Stimulated activated CD4-positive, alpha-beta T cell treated with anti-CD3 and anti-CD28 coated beads, Interleukin-4, amount 100 ng/mL, for 4 hours (primary cell): ENCODE measurements at places on chromosomes 16 and 17.
A peak's percentile ranks its signal among the peaks of the same experiment; 100 is the strongest.

DNA sequence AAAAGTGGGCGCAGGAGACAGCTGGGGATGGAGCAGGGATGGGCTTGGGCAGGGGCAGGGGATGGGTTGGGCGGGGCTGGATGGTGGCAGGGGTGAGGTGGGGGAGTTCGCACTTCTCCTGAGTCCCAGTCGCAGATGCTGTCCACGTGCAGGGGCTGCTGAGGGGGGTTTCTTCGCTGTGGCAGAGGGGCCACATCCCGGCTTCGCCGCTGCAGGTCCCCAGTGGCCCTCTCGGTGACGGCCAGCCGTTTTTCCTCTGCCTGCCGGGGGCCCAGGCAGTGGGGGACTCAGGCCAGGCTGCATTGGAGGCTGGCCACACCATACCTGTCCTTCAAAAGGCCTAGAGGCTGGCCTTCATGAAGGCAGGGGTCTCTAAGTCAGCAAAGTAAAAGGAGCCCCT is 8.3 kb downstream of the EVPL start:
- DNase-seq: no peak

DNA sequence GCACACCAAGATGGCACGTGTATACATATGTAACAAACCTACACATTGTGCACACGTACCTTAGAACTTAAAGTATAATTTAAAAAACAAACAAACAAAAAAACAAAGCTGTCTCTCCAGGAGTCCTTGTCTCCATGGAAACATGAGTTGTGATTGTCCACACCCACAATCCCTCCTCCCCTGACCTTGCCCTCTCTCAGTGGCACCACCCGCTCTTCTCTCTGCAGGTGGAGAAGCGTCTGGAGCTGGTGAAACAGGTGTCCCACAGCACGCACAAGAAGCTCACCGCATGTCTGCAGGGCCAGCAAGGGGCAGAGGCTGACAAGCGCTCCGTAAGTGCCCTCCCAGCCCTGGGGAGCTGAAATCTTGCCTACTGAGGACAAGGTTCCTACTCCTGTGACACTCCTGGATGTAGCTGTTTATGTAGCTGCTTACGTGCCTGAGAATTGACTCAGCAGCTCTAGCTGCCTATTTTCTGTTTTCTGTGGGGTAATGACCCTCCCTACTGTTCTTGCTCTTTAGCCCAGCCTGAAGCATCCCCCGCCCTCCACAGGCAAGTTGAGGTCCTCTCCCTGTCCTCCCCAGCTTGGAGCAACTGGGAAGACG is 107.0 kb downstream of the ARHGAP44 start:
- DNase-seq: no peak

GRCh38 chr17:80737106-80738019 is 192.7 kb downstream of the RPTOR start:
- no peak for DNase-seq

- no peak for DNase-seq
These were observed 1.6 kb downstream of the CTCF start for GRCh38 chr16:67563708-67564468.

- no peak for DNase-seq
These were observed 21.1 kb downstream of the MINK1 start for GRCh38 chr17:4854111-4854681.

DNA sequence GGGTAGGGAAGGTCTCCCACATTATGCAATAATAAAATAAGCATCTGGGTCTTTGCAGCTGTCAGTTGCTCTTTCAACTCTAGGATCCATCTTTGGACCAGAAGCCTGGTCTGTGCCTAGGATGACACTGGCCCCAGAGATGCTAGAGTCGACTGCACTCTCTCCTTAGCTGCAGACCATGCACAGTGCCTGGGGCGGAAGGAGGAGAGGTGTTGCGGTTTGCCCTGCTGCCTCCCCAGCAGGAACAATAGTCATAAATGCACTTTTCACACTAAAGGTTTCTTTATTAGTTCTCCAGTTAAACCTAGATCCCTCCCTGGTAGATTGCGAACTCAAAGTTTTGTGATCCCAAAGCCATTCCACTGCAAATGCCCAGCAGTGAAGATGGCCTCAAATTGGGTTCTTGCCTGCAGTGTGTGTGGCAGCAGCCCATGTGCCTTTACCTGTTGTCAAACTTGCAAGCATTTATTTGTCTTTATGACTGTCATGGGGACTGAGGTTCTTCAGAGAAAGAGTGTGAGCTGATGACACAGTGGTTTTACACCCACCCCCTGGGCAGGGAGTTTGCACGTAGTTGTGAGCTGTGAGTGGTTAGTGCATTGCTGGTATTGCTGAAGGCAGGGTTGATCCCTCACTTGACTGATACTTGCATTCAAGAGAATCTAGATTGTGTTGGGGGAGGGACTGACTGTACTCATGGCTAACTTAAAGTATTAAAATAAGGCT is 10.3 kb downstream of the ATXN1L start:
- DNase-seq: no peak

- DNase-seq: no peak
These were observed 3.2 kb downstream of the SMURF2 start for GRCh38 chr17:64658931-64659330.

- DNase-seq: no peak
These were observed 74.8 kb downstream of the IRX6 start for GRCh38 chr16:55398762-55399161.

DNA sequence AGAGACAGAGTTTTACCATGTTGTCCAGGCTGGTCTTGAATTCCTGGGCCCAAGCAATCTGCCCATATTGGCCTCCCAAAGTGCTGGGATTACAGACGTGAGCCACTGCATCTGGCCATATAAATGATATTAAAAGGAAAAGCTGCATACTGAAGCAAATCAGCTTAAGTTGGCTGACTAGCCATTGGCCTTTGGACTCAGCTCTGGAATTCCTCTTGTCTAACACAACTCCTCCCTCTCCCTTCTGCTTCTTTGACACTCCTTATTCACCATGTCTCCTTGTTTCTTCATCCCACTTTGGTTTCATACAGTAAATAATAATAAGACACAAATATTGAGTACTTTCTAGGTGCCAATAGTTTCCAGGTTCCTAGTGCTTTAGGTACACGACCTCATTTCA is 7.5 kb downstream of the KRT12 start:
- DNase-seq: no peak

- DNase-seq: no peak
These were observed 56.3 kb downstream of the XYLT1 start for GRCh38 chr16:17414421-17414820.

- DNase-seq: no peak
These were observed 118.5 kb downstream of the USP22 start for GRCh38 chr17:20924306-20924705.

DNA sequence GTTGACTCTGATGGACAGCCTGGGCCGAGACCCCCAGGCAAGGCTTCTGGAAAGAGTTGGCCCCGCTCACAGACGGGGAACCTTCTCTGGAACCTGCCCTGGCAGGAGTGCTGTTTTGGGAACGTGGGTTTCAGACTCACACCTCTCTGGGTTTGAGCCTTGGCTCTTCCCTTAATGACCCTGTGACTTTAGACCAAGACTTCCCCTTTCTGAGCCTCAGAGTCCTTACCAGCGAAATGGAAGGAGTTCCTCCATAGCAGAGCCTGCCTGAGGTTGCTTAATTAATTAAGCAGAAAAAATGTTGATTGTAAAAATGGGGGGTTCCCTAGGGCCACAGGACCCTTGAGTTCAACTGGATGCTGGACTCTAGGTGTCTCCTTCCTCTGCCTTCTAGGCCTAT is 408.2 kb downstream of the SEC14L1 start:
- no peak for DNase-seq

DNA sequence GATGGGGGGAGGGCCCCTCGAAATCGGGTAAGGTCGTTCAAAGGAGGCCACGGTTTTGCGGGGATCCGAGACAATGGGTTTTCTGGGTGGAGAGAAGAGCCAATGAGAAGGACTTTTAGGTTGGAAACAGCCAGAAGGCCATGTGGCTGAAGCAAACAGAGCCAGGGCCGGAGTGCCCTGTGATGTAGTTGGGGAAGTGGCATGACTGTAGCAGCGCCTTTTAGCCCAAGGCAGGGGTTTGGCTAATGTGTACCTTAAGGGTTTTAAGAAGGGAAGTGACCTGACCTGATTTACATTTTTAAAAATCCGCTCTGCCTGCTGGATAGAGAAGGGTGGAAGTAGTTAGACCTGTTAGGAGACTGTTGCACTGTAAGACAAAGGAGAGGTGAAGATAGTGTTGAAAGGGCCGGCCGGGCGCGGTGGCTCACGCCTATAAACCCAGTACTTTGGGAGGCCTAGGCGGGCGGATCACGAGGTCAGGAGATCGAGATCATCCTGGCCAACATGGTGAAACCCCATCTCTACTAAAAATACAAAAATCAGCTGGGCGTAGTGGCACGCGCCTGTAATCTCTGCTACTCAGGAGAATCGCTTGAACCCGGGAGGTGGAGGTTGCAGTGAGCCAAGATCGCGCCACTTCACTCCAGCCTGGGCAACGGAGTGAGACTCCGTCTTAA is 1.0 kb downstream of the LYRM1 start:
- no peak for DNase-seq

DNA sequence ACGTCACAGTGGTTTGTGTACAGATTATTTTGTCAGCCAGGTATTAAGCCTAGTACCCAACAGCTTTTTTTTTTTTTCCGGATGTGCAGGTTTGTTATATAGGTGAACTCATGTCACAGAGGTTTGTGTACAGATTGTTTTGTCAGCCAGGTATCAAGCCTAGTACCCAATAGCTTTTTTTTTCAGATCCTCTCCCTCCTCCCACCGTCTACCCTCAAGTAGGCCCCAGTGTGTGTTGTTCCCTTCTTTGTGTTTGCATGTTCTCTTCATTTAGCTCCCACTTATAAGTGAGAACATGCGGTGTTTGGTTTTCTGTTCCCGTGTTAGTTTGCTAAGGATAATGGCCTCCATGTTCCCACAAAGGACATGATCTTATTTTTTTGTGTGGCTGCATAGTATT is 19.9 kb downstream of the RPTOR start:
- DNase-seq: no peak

- peak; percentile 55 for DNase-seq
These were observed 1.1 kb upstream of the STUB1 start for GRCh38 chr16:678858-679813.

GRCh38 chr17:74165797-74166365 is 37.6 kb upstream of the RPL38 start:
- no peak for DNase-seq

DNA sequence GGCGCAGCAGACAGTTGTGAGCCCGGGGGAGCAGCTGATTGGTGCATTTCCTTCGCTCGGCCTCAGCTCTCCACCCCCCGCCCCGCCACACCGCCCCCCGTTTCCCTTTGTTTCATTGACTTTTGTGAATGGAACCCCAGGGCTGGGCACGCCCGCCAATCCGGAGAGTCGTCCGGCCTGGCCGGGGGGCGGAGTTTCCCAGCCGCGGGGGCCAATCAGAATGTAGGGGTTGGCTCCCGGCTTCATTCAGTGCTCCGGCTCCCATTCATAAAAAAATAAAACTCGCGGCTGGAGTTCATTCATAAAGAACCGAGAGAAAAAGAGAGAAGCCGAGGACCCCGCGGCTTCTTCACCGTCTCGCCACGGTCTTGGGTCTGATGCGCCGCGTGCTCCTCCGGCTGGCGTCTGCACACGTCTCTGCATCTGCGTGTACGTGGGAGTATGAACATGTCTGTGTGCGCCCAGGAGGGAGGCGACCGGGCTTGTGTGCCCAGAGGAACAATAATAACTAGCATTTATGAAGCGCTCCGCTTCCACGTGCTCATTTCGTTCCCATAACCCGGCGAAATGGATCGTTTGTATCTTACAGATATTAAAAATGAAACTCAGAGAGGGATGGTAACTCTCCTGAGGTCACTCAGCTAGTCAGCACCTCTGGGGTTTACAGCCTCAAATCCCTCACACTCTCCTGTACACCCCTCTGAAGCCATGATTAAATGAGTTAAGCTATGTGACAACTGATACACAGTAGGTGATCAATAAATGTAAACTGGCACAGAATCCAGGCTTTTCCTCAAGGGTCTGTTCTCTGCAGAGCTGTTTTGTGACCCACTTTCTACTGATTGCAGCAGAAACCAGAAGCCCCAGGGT is at the start of gene ETV4:
Gene ETV4 (minus strand): TSS at position 22 of the 870 bp plus-strand sequence. CDS start 723 bp downstream, outside the sequence.
- DNase-seq: peak; percentile 90

DNA sequence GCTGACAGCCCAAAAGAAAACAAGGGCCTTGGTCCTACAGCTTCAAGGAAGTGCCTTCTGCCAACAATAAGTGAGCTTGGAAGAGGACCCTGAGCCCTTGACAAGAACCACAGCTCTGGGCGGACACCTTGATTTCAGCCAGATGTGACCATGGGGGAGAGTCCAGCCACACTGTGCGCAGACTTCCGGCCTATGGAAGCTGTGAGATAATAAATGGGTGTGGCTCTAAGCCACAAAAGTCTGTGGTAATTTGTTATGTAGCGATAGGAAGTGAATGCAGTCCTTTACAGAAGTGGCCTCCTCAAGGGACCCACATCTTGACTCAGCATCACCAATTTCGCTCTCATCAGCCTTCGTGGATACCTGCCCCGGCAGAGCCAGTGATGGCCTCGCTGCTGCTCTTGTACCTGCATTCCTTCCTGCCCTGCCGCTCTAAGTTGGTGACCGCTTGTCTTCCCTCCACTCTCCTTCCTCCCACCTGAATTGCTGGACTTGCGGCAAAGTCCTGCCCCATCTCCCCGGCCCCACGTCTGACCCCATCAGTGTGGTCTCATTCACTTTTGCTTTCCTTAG is 29.3 kb downstream of the PRSS54 start:
- DNase-seq: no peak

DNA sequence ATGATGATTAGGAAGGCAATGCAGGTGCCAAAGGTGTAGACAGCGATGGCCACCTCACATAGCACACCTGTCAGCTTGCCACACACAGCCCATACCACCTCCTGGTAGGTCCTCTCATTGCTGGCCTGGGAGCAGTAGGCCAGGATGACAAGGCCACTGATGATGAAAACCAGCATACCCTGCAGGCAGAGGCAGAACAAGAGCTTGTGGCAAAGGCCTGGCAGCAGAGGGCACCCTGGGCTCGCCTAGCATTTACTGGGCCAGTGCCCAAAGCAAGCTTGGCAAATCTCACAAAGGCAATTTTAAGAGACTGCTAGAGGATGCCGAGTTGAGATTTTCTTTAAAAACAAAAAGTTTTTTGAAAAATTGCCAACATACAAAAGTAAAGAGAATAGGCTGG is 5.9 kb downstream of the SLC38A7 start:
- no peak for DNase-seq

DNA sequence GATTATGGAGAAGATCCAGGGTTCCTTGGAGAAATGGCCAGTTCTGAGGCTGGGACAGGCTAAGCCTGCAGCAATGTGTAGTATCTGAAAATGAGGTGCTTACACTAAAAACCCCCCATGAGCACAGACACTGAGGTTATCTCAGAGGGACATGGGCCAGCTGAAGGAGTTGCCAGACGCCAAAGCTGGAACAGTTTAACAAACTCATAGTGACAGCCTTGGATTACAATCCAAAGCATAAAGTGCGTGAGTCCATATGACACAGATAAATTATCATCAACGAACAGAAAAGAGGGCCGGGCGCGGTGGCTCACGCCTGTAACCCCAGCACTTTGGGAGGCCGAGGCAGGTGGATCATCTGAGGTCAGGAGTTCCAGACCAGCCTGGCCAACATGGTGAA is 11.2 kb upstream of the CAPN15 start:
- no peak for DNase-seq

- DNase-seq: no peak
These were observed 8.2 kb upstream of the STH start for GRCh38 chr17:45990886-45991285.
